Left kidney (tissue), 8 donors: ENCODE measurements at places on chromosomes 4 and X. TPM values are rescaled to one million over a fixed set of nuclear protein-coding genes. Genes with fewer than 3 reads are reported as not detected.

DNA sequence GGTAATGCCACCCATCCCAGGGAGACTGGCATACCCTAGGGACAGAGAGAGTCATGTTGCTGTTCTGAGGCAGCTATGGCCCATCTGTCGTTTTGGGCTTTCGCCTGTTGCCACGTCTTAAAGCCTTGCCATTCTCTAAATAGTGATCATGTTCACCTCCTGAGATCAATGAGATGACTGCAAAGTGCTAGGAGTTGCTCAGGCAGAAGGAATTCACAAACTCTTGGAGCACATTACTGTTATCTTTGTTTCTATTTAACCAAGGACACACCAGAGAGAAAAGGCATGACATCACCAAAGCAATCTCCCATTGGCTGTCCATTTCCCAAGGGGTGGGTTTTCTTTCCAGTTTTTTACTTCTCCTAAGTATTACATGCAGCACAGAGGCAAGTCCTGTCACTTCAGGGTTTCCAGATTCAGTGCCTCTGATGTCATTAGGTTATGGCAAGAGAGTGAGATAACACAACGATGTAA is 37.1 kb upstream of the SETD7 start:
- DNase-seq, result no peak

- DNase-seq, result no peak
Observed at GRCh38 chr4:25984796-25985195, 70.8 kb downstream of the SMIM20 start.

GRCh38 chr4:1293991-1294390 is 4.3 kb downstream of the MAEA start:
- no peak for DNase-seq

- DNase-seq, result no peak
Observed at GRCh38 chr4:140213749-140214148, 59.8 kb upstream of the MAML3 start.

GRCh38 chr4:56320293-56320692 is 67.0 kb downstream of the AASDH start:
- no peak for DNase-seq

Gene CSN1S1
- polyA plus RNA-seq, result not detected

DNA sequence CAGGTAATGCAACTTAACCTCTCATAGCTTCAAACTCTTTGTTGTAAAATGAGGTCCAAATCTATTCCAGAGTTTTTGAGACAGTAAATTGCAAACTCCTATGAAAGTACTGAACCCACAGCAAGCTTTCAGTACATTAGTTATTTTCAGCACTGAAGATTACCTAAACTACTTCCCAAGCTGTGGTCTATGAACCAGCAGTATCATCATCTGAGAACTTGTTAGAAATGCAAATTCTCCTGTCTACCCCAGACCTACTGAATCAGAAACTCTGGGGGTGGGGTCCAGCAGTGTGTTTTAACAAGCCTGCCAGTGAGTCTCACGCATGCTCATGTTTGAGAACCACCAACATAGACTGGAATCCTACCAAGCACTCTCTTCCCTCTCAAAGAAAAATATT is 5.7 kb upstream of the CASP6 start:
- DNase-seq, result no peak

Gene OR13H1
- polyA plus RNA-seq, result not detected

DNA sequence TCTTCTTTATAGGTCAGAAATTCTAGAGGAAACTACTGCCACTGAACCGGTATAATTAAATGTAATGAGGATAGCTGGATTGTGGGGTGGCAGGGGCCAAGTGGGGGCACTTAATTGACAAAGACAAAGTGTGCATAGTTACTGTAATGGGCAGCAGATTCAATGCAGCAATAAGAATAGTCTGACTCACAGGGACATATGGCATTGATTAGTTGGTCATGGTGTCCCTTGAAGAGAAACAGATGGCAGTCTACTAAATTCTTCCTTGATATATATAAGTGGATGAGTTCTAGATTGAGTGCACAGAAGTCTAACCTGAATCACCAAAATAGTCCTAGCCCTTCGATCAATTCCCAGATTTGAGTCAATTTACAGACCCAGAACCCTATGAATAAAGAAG is 31.6 kb downstream of the ETDC start:
- DNase-seq, result no peak

Gene MAGEC3
- 0.37 TPM for polyA plus RNA-seq

Gene GABRB1
- 0.55 TPM for polyA plus RNA-seq

Gene TMEM47
- polyA plus RNA-seq, result 31.7 TPM

DNA sequence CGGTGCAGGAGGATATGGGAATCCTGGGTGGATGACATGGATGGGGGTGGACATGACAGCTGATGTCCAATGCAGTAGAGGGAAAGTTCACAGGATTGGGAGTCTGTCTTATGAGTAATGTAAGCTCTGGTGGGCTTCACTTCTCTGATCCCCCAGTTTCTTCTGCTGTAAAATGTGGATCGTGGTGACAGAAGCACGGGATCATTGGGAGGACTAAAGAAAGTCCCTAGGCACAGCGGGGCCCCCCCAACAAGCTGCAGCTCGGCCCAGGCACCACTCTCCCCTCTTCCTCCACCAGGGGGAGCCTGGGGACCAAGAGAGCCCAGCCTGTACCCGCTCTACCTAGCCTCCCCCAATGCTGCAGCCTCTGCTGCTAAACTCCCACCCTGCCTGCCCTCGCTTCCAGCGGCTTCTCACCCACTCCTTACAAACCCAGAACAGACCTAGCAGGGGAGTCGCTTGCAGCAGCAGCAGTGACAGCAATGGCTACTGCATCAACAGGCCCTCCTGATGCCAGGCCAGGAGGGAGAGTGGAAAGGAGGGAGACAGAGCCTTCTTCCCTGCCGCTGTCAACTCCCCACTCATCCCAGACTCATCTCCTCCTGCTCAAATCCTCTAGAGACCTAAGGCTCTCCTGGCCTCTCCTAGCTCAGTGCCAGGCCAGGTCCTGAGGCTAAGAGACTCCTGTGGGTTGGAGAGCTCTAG is 36.1 kb upstream of the IQSEC2 start:
- peak; percentile 55 for DNase-seq

GRCh38 chr4:7593646-7594412 is 159.1 kb upstream of the PSAPL1 start:
- DNase-seq, result no peak

Gene WNK3
- 6.9 TPM for polyA plus RNA-seq

Gene ZFP92
- 0.80 TPM for polyA plus RNA-seq

GRCh38 chr4:85761803-85762528 is 287.0 kb downstream of the ARHGAP24 start:
- DNase-seq, result no peak

GRCh38 chr4:54675721-54676461 is 18.1 kb downstream of the KIT start:
- DNase-seq, result no peak
